ENCODE measurements at places on chromosomes 11 and 22.

DNA sequence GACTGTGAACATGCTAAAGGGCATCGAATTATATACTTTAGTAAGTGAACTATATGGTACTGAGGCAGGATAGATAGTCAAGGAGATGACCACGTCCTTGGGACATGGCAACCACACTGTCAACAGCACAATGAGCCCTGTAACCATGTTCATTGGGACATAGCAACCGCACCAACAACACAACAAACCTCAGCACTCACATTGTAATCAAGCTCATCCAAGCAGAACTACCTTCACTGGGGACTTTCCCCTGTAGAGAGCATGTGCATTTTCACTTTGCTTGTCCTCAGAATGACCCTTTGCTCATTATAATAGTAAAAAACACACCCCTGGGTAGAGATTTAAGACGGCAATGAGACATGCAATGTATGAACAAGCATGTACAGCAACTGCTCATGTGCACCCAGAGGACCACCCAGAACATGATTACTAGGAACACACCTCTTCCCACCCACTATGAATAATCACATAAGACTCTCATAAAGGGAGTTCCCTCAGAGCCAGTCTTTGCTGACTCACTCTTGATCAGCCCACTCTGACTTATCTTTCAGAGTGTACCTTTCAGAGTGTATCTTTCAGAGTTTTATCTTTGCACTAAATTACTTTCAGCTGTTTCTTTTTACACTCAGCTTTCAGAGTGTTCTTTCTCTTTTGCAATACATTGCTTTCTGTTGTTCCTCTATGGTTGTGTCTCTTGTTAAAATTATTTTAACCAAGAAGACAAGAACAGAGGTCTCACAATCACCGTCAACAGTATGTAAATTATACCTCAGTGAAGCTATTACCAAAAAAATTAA is 4.1 kb upstream of the PLAAT2 start:
- DNase-seq: peak; percentile 65

DNA sequence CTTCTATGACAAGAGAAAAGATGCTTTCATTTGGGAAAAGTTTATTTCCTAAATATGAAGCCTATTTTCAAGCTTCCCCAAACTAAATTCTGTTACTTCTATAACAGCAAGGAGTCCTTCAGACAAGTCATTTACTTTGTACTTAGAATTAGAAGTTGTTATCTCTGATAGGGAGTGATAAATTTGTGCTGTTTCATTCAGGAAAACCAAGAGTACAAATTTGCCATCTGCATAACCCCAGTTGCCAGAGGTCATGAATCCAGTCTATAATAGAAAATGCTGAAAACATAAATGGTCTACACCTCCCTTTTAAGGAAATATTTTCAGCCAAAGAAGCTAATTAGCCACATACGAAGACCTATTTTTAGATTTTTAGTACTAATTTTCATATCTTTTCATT is 61.3 kb downstream of the SBF2 start:
- no peak for DNase-seq

- no peak for DNase-seq
These were observed 18.4 kb downstream of the MYO7A start for GRCh38 chr11:77146261-77147035.

DNA sequence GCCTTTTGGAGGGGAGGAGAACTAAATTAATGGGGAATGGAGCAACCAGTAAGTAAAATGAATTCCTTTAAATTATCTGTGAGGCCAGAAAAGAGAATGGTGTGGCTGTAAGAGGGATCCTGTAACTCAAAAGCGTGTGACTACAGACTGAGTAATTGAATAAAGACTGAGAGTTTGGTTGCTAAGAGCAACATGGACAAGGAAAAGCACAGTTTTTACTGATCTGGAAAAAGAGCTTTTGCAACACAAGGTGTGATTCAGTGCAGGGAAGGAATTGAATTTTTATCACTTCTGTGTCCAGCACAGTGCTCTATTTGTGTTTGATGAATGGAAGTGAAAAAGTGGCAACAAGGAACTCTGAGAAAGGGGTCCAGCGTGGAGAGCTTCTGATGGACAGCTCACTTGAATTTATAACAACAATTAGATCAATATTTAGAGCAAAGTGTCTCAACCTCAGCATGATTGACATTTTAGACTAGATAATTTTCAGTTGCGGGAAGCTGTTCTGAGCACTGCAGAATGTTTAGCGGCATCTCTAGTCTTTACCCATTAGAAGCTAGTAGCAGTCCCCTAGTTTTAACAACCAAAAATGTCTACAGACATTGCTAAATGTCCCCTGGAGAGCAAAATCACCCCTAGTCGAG is 202.8 kb upstream of the BDNF start:
- DNase-seq: peak; percentile 72

- DNase-seq: no peak
These were observed 39.7 kb downstream of the RRP8 start for GRCh38 chr11:6563667-6564066.

- no peak for DNase-seq
These were observed 125.0 kb downstream of the RAB38 start for GRCh38 chr11:88050247-88050646.

DNA sequence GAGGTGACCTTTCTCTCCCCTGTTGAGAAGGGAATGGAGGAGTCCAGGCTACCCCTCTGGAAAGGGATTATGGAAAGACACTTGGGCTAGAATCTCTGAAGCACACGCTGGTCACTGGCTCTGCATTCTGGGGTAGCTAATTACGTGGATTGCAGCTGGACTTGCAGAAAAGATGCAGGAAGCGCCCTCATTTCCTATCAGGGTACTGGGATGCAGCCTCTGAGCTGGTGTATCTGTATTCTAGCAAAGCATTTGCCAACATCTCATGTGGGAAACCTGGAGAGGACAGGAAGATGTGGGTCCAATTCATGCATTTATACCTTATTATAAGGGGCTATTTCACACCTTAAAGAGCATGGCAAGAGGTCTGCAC is 44.3 kb downstream of the CD82 start:
- no peak for DNase-seq

- DNase-seq: no peak
These were observed 212.4 kb upstream of the C11orf87 start for GRCh38 chr11:109209572-109209971.

GRCh38 chr22:39177456-39177775 is 24.9 kb upstream of the CBX7 start:
- DNase-seq: no peak

GRCh38 chr22:36807627-36808026 is 9.2 kb downstream of the PVALB start:
- no peak for DNase-seq

- DNase-seq: no peak
These were observed 25.2 kb downstream of the PDE3B start for GRCh38 chr11:14668731-14669301.

GRCh38 chr11:39806652-39807051 is 1652.8 kb downstream of the LRRC4C start:
- DNase-seq: no peak
